Adrenal gland (tissue), 19 donors: ENCODE measurements at places on chromosomes 4 and X. TPM values are rescaled to one million over a fixed set of nuclear protein-coding genes. Genes with fewer than 3 reads are reported as not detected.

- DNase-seq: no peak
These were observed 209.7 kb downstream of the LRBA start for GRCh38 chr4:150805183-150806025.

- no peak for DNase-seq
These were observed 303.5 kb downstream of the SPRY1 start for GRCh38 chr4:123699880-123700771.

GRCh38 chr4:158912806-158913205, 144.0 kb downstream of the FNIP2 start:
- DNase-seq: no peak

ZCCHC18 gene
- 0.78 TPM for total RNA-seq

- DNase-seq: peak; percentile 5
These were observed 14.1 kb downstream of the PSAPL1 start for GRCh38 chr4:7420661-7421040.

PTPN13 gene
- total RNA-seq: 13.9 TPM

TSC22D3 gene
- total RNA-seq: 437 TPM

KCND1 gene
- 1.8 TPM for total RNA-seq

- DNase-seq: no peak
These were observed 27.3 kb downstream of the OFD1 start for GRCh38 chrX:13761606-13762414.

GRCh38 chrX:48927736-48928382, 9.0 kb upstream of the PIM2 start:
- no peak for DNase-seq

GRCh38 chr4:163269869-163270268, 62.5 kb downstream of the NPY1R start:
- DNase-seq: no peak

DNA sequence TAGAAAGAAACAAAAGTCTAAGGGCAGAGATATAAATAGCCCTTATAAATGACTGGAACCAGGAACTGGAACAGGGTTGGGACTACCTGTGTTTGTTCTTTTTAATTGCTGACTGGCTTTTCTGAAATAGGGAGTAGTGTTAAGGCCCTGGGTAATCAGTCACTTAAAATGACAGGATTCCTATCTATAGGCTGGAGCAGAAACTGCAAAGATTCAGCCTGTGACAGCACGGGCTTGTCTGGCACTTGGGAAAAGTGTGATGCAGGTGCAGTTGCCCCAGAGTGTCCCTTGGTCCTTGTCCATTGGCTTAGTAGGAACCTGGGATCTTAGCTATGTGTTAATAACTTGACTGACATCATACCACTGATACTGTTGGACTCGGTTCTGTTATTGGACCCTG, 14.7 kb upstream of the PLAC8 start:
- no peak for DNase-seq

MYOZ2 gene
- 0.28 TPM for total RNA-seq

- DNase-seq: peak; percentile 62
These were observed 9.6 kb downstream of the CC2D2A start for GRCh38 chr4:15479089-15479912.

DNA sequence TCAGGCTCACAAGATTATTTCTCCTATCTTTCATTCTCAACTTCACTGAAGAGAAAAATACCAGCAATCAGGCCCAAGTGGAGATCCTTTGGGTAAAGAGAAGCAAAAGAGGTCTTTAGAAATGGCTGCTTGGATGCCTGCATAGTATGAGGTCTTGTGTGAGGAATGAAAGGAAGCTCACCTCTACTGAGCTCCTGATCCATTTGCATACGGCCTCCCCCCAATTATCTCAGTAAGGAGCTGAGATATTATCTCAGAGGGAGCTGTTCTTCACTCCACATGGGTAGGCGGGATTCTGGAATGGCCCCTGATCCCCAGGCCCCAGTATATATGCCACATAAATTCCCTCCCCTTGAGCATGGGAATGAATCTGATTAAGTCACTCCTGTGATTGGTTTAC, 75.8 kb downstream of the EVC2 start:
- no peak for DNase-seq

GRCh38 chrX:103554687-103555424, 30.5 kb upstream of the TCEAL4 start:
- peak; percentile 67 for DNase-seq

GRCh38 chr4:149702414-149703293, 113.0 kb downstream of the IQCM start:
- DNase-seq: no peak

- DNase-seq: peak; percentile 15
These were observed 16.2 kb downstream of the NOP14 start for GRCh38 chr4:2946812-2947600.

DNA sequence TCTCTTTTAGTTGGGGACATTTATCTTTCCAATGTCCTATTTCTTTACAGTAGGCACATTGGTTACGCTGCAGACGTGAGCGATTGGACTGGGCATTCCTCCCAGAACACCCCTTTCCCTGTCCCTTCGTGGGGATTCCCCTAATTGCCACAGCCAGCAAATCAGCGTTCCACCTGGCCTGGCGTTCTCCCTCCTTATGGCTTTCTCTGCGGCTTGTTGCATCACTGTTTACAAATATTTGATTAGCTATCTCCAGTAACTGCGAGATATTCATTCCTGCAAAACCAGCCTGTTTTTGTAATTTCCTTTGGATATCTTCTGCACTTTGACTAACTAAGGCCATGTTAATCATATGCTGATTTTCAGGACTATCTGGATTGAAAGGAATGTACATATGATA, 202.5 kb upstream of the KLF8 start:
- no peak for DNase-seq
